ENCODE measurements at places on chromosomes 3 and 15.
A peak's percentile ranks its signal among the peaks of the same experiment; 100 is the strongest.

DNA sequence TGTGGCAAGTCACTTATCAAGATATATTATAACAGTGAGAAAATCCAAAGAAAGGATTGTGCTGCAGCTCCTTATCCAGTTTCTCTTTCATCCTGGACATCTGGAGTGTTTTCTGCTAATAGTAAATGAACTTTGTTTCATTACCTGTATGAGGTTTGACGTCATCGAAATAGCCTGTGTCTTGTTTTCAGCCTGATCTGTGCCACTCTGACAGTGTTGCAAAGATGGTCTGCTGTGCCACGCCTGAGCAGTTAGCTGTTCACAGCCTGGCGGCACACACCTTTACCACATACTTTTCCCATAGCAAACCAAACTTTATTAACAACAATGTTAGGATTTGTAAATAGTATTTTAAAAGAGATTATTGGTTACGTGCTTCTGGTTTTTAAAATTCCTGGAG lies 34.0 kb downstream of the YEATS2 start:
- DNase-seq = no peak

DNA sequence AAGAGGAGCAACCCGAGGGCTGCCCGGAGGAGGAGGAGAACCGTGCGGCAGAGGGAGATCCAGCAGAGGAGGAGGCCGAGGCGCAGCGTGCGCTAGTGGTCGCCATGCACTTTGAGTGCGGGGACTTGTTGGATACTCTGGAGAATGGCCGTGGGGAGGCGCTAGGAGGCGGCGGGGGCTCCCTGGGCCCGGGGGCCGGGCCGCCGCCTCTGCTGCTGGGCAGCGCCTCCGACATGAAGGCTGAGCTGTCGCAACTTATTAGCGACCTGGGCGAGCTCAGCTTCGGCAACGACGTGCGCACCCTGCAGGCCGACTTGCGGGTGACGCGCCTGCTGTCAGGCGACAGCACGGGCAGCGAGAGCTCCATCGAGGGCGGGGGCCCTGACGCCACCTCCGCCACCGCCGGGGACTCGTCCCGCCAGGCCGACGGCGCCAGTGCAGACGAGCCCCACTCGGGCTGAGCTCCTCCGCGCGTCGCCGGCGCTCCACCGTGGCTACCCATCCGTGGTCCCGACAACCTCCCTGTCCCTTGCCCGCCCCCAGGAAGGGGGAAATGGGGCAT lies 2.0 kb downstream of the FAM43A start:
- peak; percentile 87 for DNase-seq

DNA sequence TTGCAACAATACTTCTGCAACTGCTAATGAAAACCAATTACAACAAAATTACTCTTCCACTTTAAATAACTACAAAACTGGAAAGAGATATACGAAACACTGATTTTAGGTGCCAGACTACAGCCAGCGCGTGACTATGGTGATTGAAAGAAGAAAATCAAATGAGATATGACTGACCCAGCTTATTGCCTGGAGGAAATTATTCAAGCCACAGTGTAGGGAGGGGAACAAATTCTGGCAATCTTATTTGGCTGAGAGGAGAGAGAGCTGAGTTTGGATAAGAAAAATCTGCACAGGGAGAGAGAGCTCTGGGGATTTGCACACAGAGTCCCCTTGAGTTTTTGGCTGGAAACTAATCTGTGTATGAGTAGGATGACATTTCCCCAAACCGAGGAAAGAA lies 470.3 kb upstream of the FRG2C start:
- no peak for DNase-seq

DNA sequence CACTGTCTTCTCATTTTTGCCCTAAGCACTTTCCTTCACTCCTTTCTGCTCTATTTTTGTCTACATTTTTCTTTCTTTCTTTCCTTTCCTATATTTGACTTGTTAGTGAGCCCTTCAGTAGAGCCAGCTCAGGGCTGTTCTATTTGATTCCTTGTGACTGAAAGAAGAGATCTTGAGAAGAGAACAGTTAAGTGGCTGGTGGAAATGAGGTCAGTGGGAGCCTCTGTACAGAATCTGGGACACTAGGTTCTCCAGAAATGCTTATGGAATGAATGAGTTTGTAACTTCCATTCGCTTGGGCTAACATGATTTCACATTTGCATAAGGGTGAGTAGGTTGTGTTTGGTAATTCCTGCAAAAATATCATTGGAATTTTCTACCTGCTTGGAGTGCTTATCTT lies 45.6 kb downstream of the CACNA2D3 start:
- DNase-seq = no peak

- peak; percentile 70 for DNase-seq
Measured at GRCh38 chr3:107236655-107237337, 140.4 kb upstream of the CCDC54 start.

GRCh38 chr3:69080233-69080920 lies at the start of gene UBA3:
TSS of gene UBA3 (minus strand) at chr3:69080365. CDS start at chr3:69080353, 12 bp downstream.
- DNase-seq = peak; percentile 92

- DNase-seq = no peak
Measured at GRCh38 chr3:26312816-26313215, 309.8 kb upstream of the LRRC3B start.

DNA sequence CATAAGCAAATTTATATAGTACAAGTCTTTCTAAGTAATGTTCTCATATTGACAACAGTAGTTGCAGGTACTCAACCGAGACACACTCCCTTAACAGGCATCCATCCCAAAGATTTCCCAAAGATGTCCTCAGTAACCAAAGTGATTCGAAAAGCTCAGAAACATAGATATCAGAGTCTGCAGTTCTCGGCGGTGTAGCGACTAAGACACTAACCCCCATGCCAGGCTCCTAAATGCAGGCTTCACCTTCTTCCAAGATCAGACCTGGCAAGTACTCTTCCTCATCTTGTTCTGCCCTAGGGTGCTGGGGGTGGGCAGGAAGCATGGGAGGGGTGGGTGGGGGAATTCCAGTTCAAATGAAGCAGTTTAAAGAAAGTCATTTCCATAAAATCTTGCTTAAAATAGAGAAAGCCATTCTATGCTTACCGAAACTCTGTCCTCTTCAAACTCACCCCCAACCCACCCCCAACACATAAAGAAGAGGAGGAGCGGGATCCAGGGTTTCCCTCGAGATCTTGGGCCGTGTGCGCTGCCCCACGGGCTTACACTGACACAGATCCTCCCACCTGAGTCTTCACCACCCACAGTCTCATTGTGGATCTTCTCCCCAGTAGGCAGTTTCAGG lies 59.0 kb upstream of the BCL6 start:
- DNase-seq = no peak

- DNase-seq = no peak
Measured at GRCh38 chr3:16372362-16373292, 107.6 kb downstream of the OXNAD1 start.

DNA sequence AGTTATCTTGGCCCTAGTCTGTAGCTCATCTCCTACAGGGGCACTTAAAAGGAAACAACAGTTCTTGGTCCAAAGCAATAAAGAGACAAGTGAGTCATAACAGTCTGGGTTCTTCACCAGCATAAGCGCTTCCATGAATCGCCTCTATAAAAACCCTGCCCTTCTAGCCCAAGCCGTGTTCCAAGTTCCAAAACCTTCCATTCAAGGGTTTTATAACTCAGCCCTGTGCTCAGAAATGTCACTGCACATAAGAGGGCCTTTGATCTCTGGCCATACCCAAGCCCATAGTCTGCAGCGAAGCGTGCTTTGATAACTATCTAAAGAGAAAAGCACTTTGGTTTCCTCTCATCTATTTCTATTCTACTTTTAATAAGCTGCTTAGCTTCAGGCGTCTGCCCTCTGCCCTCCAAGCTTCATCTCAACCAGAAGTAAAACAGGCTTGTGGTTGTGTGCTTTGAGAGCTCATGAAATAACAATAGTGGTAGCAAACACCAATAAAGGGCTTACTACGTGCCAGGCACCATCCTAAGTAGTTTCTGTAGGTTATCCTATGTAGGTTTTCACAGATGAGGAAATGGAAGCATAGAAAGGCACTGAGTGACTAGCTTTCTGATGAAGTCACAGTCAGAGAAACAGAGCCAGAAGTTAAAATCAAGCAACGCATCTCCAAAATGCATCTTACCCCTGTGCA lies 64.0 kb upstream of the AKAP13 start:
- no peak for DNase-seq

DNA sequence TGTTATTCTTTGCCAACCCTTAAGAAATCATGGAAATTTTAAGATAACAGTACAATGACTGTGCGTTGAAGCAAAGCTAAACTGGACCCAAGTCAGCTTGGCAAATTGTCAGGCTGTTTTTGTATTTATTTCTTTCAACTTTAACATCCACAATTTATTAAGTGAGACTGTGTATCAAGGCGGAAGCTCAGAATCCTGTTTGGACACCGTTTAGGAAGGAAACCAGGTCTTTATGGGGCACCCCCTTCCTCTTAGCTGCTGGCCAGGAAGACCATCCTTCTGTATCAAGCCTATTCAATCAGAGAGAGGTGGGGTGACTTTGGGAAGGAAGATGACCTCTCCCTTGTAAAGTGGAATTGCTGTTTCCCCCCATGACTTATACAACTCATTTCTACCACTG lies 166.0 kb downstream of the MCTP2 start:
- no peak for DNase-seq

DNA sequence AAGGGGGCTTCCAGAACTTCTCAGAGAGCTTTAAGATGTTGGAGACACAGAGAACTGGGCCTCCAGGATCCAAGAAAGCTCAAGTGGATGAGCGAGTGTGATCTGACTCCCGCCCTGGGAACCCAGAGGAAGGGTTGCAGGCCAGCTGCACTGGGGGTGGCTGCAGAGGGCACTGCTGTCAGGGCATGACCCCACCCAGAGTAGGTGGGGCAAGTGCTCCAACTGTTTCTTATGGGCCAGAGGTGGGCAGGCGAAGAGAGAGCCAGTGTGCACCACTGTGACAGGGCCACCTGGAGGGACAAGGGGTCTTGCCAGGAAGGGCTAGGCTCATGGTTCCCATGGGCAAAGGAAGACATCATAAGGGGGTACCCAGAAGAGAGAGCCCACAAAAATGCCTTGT lies 48.8 kb downstream of the EXOG start:
- DNase-seq = no peak

GRCh38 chr3:66380200-66380932 lies 120.5 kb downstream of the LRIG1 start:
- no peak for DNase-seq

DNA sequence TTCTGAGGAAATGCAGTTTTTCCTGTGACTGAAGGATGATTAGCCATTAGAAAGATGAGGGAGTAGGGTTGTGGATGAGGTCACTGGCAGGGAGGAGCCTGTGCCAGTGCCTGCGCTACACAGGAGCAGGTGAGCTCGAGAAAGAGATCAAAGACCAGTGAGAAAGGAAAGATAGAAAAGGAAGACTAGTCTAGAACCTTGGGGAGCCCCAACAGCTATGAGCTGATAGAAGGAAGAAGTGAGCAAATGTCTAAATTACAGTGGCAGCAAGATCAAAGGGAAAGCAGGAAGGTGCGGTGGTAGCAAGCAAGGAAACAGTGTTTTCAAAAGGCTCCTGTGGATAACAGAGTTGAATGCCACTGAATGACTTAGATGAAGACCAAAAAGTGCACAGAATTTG lies 39.6 kb downstream of the LNP1 start:
- DNase-seq = peak; percentile 21

DNA sequence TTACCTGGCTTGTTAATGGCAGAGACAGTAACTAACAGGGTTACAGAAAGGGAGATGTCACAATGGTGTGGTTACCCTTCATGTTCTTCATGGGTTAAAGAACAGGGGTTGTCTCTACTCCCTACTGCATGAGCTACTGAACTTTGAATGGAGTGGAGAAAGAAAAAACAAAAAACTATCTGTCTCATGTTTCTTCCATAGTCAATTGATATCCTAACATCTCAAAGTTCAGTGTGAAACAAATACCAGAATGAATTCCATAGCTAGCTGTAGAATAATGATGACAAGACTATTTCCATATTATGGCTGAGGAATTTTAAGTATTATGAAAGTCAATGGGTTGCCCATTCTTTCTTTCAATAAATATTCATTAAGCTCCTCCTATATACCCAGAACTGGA lies 161.3 kb upstream of the LPP start:
- no peak for DNase-seq

DNA sequence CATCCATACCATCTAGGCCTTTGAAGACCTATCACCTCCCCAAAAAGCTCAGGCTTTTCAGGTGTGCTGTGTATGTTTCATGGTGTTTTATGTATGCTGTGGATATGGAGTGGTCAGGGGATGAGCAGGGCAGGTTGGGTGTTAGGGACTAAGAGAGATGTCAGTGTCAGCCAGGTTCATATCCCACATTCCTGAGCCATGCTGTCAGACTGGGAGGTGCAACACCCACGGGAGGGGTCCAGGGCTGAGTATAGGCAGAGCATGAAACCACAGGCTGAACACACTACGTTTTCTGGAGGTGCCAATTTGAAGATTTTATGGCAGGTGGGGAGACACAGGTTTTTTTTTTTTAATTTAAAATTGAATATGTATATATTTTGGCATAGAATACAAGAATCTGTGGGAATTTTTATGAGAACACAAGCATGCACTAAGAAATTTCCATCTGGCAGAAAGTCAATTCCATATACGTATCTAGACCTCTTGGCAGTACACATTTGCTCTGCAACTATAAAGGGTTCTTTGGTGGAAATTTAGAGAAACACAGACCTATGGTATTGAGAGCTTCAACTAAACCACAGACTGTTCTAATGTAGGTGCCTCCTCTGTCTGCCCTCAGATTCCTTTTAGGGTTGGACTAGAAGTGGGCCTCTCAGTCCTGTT lies 101.9 kb upstream of the RNU6-1 start:
- DNase-seq = no peak

- DNase-seq = no peak
Measured at GRCh38 chr3:153979418-153980251, 141.6 kb upstream of the ARHGEF26 start.

- DNase-seq = peak; percentile 75
Measured at GRCh38 chr3:170584585-170585007, 1.3 kb downstream of the SLC7A14 start.

Data from erythroblast (primary cell).